ENCODE measurements at places on chromosomes 12 and 14.

DNA sequence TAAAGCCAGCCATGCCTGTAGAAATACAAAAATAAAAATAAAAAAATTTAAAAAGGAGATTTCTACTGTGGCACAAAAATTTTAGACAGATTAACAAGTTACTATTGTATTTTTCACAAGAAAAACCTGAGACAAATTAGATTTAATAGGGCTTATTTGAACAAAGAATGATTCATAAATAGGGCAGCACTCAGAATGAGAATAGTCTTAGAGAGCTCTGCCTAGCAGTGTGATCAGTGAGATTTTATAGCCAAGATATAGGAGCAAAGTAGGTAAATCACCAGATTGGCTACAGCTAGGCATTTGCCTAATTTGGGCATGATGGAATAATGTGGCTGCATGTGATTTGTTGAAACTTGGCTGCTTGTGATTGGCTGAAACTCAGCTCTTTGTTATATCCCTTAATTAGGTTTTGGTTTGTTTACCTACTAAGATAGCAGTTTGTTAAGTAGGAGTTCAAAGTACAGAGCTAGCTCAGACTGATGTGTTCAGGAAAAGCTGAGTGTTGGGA, 279.7 kb upstream of the TMTC1 start:
- no peak for DNase-seq

DNA sequence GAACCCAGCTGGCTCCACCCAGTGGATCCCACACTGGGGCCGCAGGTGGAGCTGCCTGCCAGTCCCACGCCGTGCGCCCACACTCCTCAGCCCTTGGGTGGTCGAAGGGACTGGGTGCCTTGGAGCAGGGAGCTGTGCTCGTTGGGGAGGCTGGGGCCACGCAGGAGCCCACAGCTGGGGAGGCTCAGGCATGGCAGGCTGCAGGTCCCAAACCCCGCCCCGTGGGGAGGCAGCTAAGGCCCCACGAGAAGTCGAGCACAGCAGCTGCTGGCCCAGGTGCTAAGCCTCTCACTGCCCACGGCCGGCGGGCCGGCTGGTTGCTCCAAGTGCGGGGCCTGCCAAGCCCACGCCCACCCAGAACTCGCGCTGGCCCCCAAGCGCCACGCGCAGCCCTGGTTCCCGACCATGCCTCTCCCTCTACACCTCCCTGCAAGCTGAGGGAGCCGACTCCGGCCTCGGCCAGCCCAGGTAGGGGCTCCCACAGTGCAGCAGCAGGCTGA, 56.2 kb downstream of the ANO2 start:
- no peak for DNase-seq

DNA sequence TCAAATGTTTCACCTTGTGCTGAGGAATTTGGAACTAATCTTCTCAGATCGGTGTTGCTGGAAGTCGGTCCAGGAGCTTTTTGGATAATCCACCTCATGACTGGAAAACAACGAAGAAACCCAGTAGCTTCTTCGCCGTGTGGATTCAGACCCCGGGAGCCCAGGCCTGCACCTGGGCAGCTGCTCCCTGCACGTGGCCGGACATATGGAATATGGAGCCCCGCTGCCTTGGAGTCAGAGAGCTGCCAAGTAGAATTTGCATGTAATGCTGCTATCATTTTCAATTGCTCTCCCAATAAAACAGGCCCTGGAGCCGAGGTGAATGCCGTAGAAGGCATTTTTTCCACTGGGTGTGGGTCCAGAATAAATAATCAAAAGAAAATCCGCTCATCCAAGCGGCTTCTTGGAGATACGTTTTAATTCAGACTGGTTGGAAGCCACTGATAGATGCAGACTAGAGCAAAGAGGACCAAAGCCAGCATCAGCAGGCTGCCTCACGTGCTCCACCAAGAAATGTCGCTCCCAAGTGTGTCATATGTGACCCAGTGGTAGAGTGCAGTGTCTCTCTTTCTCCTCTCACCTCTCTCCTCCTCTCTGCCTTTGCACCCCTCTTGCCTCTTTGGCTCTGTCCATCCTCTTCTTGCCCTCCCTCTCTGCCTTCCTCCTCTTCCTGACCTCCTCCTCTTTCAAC, 115.3 kb downstream of the ZNF664 start:
- no peak for DNase-seq

DNA sequence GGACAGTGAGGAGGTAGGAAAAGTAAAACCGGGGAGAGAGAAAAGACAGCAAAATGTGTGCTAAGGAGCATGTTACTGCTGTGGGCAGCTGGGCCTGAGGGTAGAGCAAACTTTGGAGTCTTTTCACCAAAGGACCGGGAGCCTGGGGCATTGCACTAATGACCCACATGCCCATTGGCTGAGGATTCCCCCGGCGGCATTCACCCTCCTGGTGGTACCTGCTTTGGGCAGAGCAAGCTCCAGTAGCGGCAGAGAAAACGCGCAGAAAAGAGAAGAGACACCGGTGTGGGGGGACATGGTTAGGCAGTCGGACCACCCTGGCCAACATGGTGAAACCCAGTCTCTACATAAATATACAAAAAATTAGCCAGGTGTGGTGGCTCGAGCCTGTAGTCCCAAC, 83.4 kb upstream of the ESRRB start:
- no peak for DNase-seq

- no peak for DNase-seq
Observed at GRCh38 chr12:69947897-69948296, 122.9 kb downstream of the MYRFL start.

DNA sequence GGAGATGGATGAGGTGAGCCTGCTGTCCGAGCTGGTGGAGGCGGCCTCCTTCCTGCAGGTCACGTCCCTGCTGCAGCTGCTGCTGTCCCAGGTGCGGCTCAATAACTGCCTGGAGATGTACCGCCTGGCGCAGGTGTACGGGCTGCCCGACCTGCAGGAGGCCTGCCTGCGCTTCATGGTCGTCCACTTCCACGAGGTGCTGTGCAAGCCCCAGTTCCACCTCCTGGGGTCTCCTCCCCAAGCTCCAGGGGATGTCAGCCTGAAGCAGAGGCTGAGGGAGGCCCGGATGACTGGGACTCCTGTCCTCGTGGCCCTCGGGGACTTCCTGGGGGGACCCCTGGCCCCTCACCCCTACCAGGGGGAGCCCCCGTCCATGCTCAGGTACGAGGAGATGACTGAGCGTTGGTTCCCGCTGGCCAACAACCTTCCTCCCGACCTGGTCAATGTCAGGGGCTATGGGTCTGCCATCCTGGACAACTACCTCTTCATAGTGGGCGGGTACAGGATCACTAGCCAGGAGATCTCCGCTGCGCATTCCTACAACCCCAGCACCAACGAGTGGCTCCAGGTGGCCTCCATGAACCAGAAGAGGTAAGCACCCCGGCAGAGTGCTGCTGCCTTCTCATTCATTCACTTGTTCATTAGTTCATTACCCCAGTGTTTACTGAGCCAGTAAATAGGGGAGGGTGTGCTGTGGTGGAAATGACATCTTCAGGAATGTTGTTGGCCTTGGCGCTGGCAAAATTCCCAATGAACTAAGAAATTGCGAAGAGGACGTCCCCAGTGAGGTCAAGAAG, 774 bp upstream of the MANSC4 start:
- DNase-seq, result no peak

GRCh38 chr12:87280356-87280755, 748.8 kb downstream of the C12orf50 start:
- DNase-seq, result no peak

DNA sequence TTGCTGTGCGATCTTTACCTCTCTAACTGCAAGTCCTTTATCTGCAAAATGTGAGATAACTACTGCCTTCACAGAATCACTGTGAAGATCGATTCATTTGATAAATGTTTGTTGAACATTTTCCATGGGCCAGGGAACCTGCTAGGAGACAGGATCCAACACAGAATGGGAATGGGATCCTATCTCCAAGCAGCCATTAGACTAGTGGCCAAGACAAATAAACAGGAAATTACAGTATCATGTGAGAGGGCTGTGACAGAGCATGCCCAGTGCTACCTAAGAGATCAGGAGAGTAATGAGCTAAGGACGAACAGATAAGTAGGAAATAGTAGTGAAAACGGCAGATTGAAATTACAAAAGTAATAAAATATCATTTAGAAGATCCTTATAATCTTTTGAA, 105.7 kb downstream of the GRIN2B start:
- DNase-seq, result no peak

- no peak for DNase-seq
Observed at GRCh38 chr12:12582895-12583303, 20.2 kb upstream of the DUSP16 start.

DNA sequence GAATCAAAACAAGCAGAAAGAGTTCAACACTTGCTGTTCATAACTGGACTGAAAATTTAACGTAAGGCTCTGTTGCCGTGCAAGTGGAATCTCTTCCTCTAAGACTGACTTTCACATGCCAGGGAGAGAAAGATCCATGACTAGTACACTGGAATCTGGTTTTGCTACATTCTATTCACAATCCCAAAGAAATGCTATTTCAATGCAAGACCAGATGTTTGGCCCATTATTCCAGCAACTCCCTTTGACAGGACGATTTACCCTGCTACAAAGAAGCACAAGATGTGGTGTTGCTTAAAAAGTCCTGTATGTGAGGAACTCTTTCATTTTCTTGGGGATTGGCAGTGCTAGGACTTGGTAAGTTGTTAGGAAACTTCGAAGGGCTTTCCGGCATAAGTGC, 17.4 kb downstream of the RFC5 start:
- no peak for DNase-seq

- DNase-seq, result no peak
Observed at GRCh38 chr14:68677476-68677875, 115.4 kb downstream of the ZFP36L1 start.

GRCh38 chr12:23380419-23381100, 568.9 kb downstream of the SOX5 start:
- DNase-seq, result no peak

DNA sequence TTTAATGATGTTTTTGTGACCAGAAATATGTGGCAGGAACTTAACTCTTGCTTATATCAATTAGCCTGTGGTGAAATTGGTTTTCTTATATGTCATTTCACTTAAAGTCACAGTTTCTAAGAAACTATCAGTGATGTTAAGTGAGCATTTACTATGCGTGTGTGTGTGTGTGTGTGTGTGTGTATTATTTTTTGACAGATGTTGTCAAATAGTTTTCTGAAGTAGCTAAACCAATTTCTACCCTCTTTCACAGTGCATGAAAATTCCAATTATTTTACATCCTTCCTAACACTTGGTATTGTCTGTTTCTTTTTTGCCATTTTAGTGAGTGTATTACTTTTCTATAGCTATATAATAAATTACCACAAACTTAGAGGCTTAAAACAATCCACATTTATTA, 122.1 kb upstream of the CAND1 start:
- DNase-seq, result no peak

- no peak for DNase-seq
Observed at GRCh38 chr12:1740161-1740948, 49.5 kb downstream of the ADIPOR2 start.

GRCh38 chr14:98542316-98542715, 729.7 kb downstream of the BCL11B start:
- DNase-seq, result no peak

- no peak for DNase-seq
Observed at GRCh38 chr14:68878908-68879307, 86.0 kb upstream of the ZFP36L1 start.

DNA sequence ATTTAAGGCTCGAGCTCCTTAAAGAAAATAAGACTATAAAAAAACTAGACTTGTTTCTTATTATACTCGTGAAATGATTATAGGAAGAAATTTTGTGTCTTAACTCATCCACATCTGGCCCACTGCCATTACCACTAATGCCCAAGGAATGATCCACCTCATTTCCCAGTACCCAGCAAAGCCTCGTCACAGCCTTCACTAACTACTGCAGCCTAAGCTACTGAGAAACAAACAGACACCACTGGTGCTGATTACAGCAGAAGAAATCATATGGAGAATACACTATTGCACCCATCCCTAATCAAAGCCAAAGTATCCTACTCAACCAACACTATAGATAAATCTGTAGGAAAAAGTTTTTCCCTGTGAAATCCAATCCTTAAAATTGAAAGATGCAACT, 205.3 kb upstream of the NAV3 start:
- no peak for DNase-seq

GRCh38 chr14:78519863-78520262, 349.7 kb downstream of the NRXN3 start:
- no peak for DNase-seq

DNA sequence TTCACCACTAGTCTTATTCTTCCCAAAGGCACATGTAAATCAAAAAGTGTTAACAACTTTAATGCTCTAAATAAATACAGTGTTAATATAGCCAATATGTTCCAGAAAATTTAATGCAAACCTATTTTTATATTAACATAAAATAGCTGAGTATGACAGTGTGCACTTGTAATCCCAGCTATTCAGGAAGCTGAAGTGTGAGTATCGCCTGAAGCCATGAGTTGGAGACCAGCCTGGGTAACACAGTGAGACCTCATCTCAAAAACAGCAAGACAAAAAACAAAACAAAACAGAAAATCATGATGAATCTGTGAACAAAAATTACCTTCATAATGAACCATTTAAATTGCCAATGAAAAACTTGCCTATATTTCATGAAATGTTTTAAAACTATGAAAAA, 798.9 kb downstream of the SLC6A15 start:
- DNase-seq, result no peak

DNA sequence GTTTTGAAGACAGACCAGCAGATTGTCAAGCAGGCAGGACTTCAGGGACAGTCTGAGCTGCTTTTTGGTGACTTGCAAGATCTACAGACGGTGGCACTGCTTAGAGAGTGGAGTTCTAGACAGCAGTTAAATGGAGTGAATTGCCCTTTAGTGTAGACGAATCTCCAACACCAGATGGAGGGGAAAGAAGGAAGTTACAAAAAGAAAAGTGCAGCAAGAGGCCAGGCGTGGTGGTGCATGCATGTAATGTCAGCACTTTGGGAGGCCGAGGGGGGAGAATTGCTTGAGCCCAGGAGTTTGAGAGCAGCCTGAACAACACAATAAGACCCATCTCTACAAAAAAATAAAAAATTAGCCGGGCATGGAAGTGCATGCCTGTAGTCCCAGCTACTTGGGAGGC, 8.4 kb upstream of the HHIPL1 start:
- DNase-seq, result no peak

DNA sequence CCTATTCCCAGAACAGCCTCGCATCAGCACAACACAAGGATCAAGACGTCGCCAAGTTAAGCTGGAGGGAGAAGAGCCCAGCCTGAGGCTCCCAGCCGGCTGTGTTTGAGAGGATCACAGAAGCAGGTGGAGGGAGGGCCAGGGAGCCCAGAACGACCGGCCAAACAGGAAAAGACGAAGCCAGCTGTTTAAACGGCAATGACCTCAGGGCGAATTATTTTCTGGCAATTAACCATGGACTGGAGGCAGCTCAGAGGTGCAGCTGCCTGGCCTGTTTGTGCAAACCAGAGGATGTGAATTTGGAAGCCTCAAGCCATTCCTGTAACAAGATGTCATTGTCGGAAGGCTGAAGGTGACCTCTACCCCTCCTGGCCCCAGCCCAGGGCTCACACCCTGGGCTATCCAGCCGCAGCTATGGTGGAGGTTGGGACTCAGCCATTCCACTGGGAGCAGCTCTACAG, 175.8 kb upstream of the PRMT8 start:
- DNase-seq, result no peak

DNA sequence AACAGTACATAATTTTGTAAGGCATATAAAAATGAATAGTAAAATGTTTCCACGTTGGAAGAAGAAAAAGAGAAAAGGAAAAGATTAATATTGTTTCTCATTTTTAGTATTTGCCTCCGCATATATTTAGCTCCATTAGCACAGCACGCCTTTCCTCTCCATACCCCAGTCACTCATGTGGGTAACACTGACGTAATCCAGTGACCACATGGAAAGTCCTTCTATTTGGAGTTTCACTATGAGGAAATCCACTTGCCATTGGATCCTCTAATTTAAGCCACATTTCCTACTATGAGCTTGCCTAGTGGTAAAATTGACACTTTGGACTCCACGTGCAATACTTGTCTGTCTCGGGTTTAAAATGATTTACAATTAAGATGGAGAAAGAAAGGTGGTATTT, 5.7 kb upstream of the SLCO1A2 start:
- no peak for DNase-seq
